ENCODE measurements at places on chromosomes 16 and 17. TPM values are rescaled to one million over a fixed set of nuclear protein-coding genes. Genes with fewer than 3 reads are reported as not detected.

GRCh38 chr17:74474043-74474792 is 7.8 kb downstream of the CD300A start:
- H3K27ac ChIP-seq, result no peak overlapping the region
- DNase-seq, result no peak
- H3K4me3 ChIP-seq, result no peak overlapping the region
- peaks cover 45% of the 10 kb centered on the region for H3K27me3 ChIP-seq
- no peaks in the 10 kb centered on the region for H3K36me3 ChIP-seq

- no peak overlapping the region for H3K27ac ChIP-seq
- H3K27me3 ChIP-seq, result no peaks in the 10 kb centered on the region
- DNase-seq, result no peak
- H3K4me1 ChIP-seq, result peaks cover 20% of the 10 kb centered on the region
Measured at GRCh38 chr16:78464833-78465232, 365.4 kb downstream of the WWOX start.

DNA sequence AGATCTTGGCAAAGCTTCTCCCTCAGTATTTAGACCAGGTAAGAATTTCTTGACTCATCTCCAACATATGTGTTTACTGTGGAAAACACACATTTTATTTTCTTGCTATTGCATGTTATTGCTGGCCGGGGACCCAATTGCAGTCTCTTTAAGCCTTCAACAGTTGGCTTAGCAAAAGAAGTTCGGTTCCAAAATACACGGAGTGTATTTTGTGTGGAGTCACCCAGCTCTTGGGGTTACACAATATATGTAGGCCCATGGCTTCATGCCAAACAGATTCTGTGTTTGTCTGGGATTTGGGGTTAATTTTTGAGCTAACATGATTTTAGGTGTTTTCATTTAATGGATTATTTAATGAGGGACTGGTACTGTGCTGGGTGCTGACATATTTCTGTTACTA is 4.0 kb downstream of the ALDH3A2 start:
- peaks cover 42% of the 10 kb centered on the region for H3K4me1 ChIP-seq
- no peak overlapping the region for H3K4me3 ChIP-seq
- no peak overlapping the region for H3K27ac ChIP-seq

GRCh38 chr16:4315186-4316107 is at the start of gene GLIS2:
Gene GLIS2 (plus strand): TSS chr16:4316067. CDS start chr16:4332281, 16,214 bp downstream.
- no peak within 1 kb of the TSS for H3K27ac ChIP-seq
- no peaks in the 10 kb centered on the region for H3K27me3 ChIP-seq
- peaks cover 10% of the 10 kb centered on the region for H3K4me1 ChIP-seq
- H3K36me3 ChIP-seq, result no peaks in the 10 kb centered on the region

GRCh38 chr16:84532855-84533486 is 28.5 kb upstream of the MEAK7 start:
- H3K4me1 ChIP-seq, result no peaks in the 10 kb centered on the region
- no peak overlapping the region for H3K27ac ChIP-seq
- no peaks in the 10 kb centered on the region for H3K27me3 ChIP-seq
- DNase-seq, result no peak
- no peak overlapping the region for H3K4me3 ChIP-seq

DNA sequence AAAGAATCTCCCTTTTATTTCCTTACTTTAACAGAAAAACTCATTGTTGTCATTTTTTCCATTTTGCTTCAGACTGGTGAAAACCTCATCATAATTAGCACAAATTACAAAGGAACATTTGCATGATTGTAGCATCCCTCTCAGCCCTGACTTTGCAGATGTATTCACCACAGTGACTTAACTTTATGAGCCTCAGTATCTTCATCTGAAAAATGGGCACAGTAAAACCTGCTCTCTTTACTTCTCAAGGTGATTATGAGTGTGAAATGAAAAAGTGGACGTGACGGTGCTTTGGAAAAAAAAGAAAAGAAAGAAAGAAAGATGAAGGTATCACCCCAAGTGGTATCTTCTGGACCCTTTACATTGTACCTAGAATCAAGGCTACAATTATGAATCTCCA is 193.4 kb upstream of the TOX3 start:
- H3K36me3 ChIP-seq, result no peaks in the 10 kb centered on the region
- H3K4me1 ChIP-seq, result no peaks in the 10 kb centered on the region
- no peaks in the 10 kb centered on the region for H3K27me3 ChIP-seq
- no peak overlapping the region for H3K4me3 ChIP-seq

GRCh38 chr16:66658143-66658859 is 38.2 kb downstream of the CMTM4 start:
- H3K27me3 ChIP-seq, result no peaks in the 10 kb centered on the region
- H3K27ac ChIP-seq, result no peak overlapping the region
- peaks cover 21% of the 10 kb centered on the region for H3K4me1 ChIP-seq
- no peak for DNase-seq
- H3K36me3 ChIP-seq, result no peaks in the 10 kb centered on the region

- H3K4me1 ChIP-seq, result peaks cover 9% of the 10 kb centered on the region
- H3K36me3 ChIP-seq, result no peaks in the 10 kb centered on the region
- DNase-seq, result no peak
- H3K27ac ChIP-seq, result no peak overlapping the region
- peaks cover 36% of the 10 kb centered on the region for H3K27me3 ChIP-seq
Measured at GRCh38 chr17:79558091-79558900, 52.6 kb downstream of the RBFOX3 start.

- no peak overlapping the region for H3K27ac ChIP-seq
- H3K4me3 ChIP-seq, result no peak overlapping the region
- peak; percentile 68 for DNase-seq
- H3K4me1 ChIP-seq, result no peaks in the 10 kb centered on the region
- no peaks in the 10 kb centered on the region for H3K36me3 ChIP-seq
Measured at GRCh38 chr17:32755045-32755805, 121.7 kb downstream of the MYO1D start.

DNA sequence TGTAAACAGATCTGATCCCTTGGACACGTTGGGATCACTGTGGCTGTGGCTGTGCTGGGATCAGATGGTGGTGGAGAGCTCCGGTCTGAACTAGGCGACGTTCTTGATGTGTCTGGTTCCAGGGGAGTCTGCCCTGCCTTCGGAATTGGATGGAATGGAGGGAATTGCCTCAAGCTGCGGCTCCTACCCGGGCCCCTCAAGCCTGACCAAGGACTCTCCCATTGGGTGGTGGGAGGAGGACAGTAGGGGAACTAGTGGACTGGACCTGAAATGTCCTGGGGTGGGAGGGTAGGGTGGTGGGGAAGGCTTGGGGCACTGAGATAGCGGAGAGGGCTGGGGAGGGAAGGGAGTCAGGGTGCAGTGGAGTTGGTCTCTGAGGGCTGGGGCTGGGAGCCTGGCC is 3.2 kb upstream of the UBALD1 start:
- H3K4me3 ChIP-seq, result no peak overlapping the region
- no peak overlapping the region for H3K27ac ChIP-seq
- no peaks in the 10 kb centered on the region for H3K36me3 ChIP-seq
- H3K4me1 ChIP-seq, result peaks cover 8% of the 10 kb centered on the region
- no peaks in the 10 kb centered on the region for H3K27me3 ChIP-seq

CAPNS2 gene
- total RNA-seq, result 0.26 TPM

DNA sequence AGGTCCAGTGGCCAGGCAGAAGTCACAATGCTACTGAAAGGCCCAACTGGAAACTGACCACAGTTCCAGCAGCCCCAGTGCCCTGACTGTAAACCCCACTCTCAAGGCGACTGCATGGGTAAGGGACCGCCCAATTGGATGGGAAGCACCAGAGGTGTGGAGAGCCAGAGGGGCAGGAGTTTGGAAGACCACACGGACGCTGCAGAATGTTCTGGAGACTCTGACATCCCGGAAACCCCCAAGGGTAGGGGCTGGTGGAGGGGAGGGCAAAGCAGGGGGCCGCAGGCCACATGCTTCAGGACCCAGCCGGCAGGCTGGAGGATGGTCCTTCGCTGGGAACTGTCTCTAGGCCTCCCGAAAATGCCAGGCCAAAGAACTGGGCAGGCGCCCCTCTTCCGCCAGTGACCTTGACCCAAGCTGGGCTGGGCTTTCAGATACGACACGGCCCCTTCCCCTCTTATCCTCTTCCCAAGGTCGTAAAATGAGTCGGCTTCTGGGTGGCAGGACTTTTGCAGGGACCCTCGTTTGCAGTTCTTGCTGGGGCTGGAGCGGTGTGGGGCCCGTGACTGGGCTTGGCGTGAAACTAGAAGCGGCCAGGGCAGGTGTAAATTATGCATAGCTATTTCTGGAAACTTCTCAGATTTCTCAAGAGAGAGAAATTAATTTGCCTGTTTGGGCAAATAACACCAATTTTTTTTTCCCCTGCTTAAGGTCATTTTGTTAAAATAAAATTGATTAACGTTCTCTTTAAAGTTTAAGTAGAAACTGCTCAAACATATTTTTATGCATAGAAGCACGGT is 110.2 kb downstream of the C16orf78 start:
- H3K4me3 ChIP-seq, result no peak overlapping the region
- H3K27me3 ChIP-seq, result peaks cover 31% of the 10 kb centered on the region
- no peaks in the 10 kb centered on the region for H3K36me3 ChIP-seq

GRCh38 chr16:69150146-69150865 is 17.9 kb downstream of the UTP4 start:
- no peak overlapping the region for H3K27ac ChIP-seq
- H3K27me3 ChIP-seq, result no peaks in the 10 kb centered on the region
- peak; percentile 74 for DNase-seq
- H3K36me3 ChIP-seq, result peaks cover 37% of the 10 kb centered on the region
- H3K4me3 ChIP-seq, result no peak overlapping the region

DNA sequence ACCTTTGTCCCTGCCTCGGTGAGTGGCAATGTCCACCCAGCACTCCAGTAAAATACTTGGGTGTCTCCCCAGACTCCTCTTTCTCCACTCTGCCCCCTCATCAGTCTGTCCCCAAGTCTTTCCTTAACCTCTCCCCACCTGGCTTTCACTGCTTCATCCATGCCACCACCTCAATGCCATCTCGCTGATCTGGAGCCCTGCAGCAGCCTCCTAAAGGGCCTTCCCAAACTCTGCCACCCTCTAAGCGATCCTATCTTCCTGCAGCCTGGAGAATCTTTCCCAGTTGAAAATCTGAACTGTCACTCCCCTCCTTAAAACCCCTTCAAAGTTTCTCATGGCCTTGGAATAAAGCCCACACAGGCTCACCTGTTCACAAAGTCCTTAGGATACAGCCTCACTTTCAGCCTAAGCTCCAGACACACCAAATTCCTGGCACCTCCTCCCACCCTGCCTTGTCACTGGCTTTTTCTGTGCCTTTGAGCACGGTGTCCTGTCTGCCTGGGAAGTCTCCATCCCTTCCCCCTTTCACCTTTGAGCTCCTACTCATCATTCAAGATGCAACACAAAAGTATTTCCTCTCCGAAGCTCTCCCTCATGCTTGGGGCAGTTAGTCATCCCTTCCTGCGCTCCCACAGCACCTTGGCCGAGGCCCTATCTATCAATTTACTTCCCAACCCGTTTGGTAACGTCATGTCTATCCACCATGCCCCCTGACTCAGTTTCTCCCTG is 2.8 kb downstream of the WNK4 start:
- peaks cover 27% of the 10 kb centered on the region for H3K36me3 ChIP-seq
- H3K27me3 ChIP-seq, result no peaks in the 10 kb centered on the region
- H3K4me1 ChIP-seq, result peaks cover 32% of the 10 kb centered on the region
- peak overlapping the region; percentile 89 for H3K27ac ChIP-seq
- DNase-seq, result peak; percentile 91

GRCh38 chr17:57289613-57290012 is 33.3 kb downstream of the MSI2 start:
- no peak overlapping the region for H3K27ac ChIP-seq
- H3K4me3 ChIP-seq, result no peak overlapping the region
- DNase-seq, result no peak
- peaks cover 8% of the 10 kb centered on the region for H3K4me1 ChIP-seq
- no peaks in the 10 kb centered on the region for H3K27me3 ChIP-seq

NTN3 gene
- not detected for total RNA-seq

GRCh38 chr16:48126801-48127644 is 28.8 kb downstream of the ABCC12 start:
- no peak overlapping the region for H3K4me3 ChIP-seq
- no peaks in the 10 kb centered on the region for H3K36me3 ChIP-seq
- no peaks in the 10 kb centered on the region for H3K27me3 ChIP-seq

ZNF385C gene
- total RNA-seq, result 0.17 TPM

CTRB2 gene
- not detected for total RNA-seq

DNA sequence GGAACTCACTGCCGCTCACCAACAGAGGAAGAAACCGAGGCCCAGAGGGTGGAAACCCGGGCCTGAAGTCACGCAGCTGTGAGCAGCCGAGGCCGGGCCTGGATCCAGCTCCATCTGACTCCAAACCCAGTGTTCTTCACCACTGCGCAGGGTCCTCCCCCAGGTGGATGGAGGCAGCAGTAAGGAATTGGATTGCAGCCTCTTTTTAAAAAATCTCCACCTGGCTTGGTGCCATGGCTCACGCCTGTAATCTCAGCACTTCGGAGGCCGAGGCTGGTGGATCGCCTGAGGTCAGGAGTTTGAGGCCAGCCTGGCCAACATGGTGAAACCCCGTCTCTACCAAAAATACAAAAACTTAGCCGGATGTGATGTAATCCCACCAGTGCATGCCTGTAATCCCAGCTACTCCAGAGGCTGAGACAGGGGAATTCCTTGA is 177.2 kb downstream of the FOXL1 start:
- no peak overlapping the region for H3K27ac ChIP-seq
- H3K4me3 ChIP-seq, result no peak overlapping the region
- no peak for DNase-seq

GRCh38 chr16:19029980-19030379 is 37.4 kb upstream of the COQ7 start:
- no peak for DNase-seq
- H3K27ac ChIP-seq, result no peak overlapping the region
- H3K27me3 ChIP-seq, result no peaks in the 10 kb centered on the region
- peaks cover 18% of the 10 kb centered on the region for H3K36me3 ChIP-seq

CD19 gene
- not detected for total RNA-seq

HNF1B gene
- 1.3 TPM for total RNA-seq

DNA sequence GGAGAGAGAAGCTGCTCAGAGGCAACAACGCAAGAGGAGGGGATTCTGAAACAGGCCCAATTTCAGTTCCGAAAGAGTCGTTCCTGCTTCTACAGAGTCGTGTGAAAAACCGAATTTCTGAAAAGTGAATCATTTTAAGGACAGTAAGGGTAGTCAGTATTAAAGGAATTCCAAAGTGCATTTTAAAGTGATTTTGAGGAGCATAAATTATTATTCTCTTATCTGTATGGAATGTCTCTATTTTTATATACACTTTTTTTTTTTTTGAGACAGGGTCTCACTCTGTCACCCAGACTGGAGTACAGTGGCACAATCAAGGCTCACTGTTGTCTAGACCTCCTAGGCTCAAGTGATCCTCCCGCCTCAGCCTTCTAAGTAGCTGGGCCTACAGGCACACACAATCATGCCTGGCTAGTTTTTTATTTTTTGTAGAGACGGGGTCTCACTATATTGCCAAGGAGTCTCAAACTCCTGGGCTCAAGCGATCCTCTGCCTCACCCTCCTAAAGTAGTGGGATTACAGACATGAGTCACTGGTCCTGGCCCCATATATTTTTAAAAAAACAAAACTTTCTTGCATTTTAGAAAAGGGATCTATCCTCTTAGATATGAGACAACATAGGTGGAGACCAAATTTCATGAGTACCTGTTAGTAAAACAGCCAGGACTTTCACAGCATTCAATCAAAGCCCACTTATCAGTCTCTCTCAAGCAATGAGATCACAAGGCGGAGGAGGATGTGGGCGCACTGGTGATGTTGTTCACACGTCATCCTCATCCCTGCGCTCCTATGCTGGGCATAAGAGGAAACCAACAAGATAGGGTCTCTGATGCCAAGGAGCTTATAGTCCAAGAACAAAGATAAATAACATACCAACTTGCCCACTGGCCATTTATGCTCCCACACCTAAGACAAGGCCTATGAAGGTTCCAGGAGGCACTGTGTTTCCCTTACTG is 53.2 kb downstream of the SMG6 start:
- H3K36me3 ChIP-seq, result no peaks in the 10 kb centered on the region
- DNase-seq, result no peak
- H3K27ac ChIP-seq, result no peak overlapping the region
- H3K4me3 ChIP-seq, result no peak overlapping the region
- no peaks in the 10 kb centered on the region for H3K4me1 ChIP-seq

All from PC-3 (cell line).